ENCODE measurements at places on chromosomes 1 and 21.
A peak's percentile ranks its signal among the peaks of the same experiment; 100 is the strongest.

DNA sequence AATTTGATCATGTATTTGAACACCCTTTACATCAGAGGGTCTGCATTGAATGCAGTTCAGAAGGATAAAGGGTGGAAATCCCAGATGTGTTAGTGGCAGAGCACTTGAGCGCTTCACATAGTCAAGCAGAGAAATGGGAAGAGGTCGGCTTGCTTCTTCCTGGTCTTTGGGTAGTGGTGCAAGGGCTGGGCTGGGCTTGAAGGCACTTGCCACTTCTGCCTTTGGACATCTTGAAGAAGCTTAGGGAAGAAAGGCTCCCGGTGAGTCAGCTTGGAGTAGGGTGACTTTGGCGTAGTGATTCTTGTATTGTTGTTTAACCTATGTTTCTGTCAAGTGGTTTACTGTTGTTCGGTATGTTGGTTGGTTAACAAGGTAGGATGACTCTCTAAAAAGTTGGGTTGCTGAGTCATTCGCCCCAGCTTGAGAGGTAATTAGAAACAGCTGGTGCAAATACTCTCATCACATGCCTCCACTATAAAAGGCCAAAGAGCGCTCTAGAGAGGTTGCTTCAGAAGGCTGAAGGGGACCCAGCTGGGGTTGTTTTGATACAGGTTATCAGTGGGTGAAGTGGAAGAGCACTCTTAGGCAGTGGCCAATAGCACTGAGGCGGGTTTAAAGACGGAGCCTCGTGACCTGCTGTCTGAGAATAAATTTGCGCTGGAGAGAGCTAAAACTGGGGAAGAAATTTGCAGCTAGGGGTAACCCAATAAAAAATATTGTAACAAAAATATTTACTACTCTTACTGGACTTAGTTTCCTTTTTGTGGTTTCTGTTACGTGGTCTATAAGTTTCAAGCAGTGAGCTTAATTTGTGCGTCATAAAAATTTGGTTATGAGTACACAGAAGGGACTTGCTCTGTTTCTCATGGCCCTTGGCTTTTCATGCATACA lies 1.4 kb downstream of the BACH1 start:
- DNase-seq: peak; percentile 75

- no peak for DNase-seq
Measured at GRCh38 chr21:29641001-29641634, 298.7 kb downstream of the GRIK1 start.

- no peak for DNase-seq
Measured at GRCh38 chr1:248277876-248278275, at the start of gene OR2T33. Gene OR2T33, minus strand, starts transcription at chr1:248277976. Its CDS starts 4,162 bp downstream, at chr1:248273814.

DNA sequence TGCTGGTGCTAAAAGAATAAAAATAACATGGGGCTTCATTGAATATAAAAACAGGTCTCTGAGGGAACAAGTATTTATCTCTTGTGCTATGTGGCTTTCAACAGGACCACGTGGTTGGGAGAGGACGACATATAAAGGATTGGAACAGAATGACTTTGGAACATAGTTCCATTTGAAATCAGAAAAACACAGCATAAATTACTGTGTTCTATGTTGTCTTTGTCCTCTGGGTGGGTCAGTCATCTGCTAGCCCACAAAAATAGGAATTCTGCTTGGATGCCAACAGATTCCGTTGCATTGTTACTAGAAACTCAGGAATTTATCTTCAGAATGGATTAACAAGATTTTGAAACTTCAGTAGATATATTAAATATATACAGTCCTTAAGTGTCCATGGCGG lies 5.9 kb downstream of the CEP85 start:
- DNase-seq: no peak

DNA sequence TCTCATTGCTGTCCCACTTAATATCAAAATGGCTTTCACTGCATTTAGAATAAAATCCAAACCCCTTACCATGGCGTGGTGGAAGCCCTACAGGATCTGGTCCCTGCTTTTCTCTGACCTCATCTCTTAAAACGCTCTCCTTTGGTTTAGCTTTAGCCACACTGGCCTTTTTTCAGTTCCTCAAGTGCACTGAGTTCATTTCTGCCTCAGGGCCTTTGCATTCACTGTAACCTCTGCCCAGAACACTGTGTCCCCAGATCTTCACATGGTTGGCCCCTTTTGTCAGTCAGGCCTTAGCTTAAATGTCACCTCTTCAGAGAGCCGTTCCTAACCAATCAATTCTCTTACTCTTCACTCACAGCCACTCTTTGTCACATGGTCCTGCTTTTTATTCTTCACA lies 21.5 kb downstream of the BCL9 start:
- no peak for DNase-seq

GRCh38 chr1:162706606-162707005 lies 74.3 kb downstream of the DDR2 start:
- no peak for DNase-seq

- DNase-seq: peak; percentile 95
Measured at GRCh38 chr21:16742131-16742641, 770.7 kb upstream of the CXADR start.

DNA sequence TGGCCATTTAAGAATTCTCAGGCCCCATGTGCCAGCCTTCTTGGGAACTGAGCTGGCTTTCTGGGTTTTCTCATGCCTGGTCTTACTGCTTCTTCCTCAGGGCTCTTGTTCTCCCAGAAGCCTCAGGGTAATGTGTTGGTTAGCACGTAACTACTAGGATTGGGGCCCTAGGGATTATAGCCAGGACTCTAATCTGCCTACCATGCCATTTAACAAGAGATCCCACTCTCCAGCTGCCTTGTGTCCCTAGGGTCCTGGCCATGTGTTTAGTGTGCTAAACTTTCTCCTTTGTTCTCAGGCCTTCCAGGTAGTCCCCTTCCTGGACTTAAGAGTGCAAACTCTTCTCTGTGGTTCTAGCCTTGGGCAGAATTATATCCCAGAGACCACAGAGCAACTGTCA lies 2.2 kb upstream of the SH3BGRL3 start:
- no peak for DNase-seq

DNA sequence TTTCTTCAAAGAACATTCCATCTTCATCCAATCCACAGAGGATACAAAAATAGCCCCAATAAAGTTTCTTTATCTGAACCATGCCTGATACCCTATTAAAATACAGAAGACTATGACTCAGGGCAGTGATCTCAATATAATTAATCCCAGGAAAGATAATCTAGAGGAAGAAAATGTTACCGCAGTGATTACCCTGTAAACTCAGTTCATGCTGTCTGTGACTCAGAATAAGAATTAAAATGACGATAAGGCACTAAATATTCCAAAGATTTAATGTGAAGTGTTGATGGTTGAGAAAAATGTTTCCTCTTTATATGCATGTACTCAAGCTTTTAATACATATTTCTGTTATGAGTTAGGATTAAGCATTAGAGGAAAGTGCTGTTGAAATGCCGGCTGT lies 88.6 kb upstream of the LYPLAL1 start:
- DNase-seq: peak; percentile 22
